ENCODE measurements at places on chromosomes 7 and 10.

GRCh38 chr7:158271646-158272045, 316.0 kb downstream of the PTPRN2 start:
- no peaks in the 10 kb centered on the region for H3K4me1 ChIP-seq
- DNase-seq, result no peak
- no peaks in the 10 kb centered on the region for H3K36me3 ChIP-seq
- no peak overlapping the region for H3K27ac ChIP-seq
- H3K4me3 ChIP-seq, result no peak overlapping the region

- no peaks in the 10 kb centered on the region for H3K36me3 ChIP-seq
- no peaks in the 10 kb centered on the region for H3K27me3 ChIP-seq
Observed at GRCh38 chr7:137804836-137805235, 41.9 kb downstream of the DGKI start.

DNA sequence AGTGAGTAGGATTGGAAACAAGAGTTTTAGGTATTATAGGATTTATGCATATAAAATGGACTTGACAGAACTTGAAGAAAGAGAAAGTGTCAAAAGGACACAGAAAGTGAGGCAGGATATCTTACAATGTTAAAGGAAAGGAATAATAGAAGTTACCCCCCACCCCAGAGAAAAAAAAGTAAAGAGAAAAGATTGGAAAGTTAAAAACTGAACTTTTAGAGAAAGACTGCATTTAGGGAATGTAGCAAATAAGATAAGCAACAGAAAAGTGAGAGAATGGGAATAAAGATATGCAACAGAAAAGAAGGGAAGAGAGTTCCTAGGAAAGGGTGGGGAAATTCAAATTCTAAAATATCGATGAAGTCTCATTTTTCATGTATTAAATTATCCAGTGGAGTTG, 250.5 kb upstream of the KAT6B start:
- DNase-seq, result no peak
- no peak overlapping the region for H3K27ac ChIP-seq
- no peaks in the 10 kb centered on the region for H3K27me3 ChIP-seq
- no peaks in the 10 kb centered on the region for H3K36me3 ChIP-seq

GRCh38 chr10:77531441-77532001, 106.1 kb downstream of the KCNMA1 start:
- no peaks in the 10 kb centered on the region for H3K36me3 ChIP-seq
- no peak for DNase-seq
- H3K27me3 ChIP-seq, result no peaks in the 10 kb centered on the region
- peaks cover 39% of the 10 kb centered on the region for H3K4me1 ChIP-seq

DNA sequence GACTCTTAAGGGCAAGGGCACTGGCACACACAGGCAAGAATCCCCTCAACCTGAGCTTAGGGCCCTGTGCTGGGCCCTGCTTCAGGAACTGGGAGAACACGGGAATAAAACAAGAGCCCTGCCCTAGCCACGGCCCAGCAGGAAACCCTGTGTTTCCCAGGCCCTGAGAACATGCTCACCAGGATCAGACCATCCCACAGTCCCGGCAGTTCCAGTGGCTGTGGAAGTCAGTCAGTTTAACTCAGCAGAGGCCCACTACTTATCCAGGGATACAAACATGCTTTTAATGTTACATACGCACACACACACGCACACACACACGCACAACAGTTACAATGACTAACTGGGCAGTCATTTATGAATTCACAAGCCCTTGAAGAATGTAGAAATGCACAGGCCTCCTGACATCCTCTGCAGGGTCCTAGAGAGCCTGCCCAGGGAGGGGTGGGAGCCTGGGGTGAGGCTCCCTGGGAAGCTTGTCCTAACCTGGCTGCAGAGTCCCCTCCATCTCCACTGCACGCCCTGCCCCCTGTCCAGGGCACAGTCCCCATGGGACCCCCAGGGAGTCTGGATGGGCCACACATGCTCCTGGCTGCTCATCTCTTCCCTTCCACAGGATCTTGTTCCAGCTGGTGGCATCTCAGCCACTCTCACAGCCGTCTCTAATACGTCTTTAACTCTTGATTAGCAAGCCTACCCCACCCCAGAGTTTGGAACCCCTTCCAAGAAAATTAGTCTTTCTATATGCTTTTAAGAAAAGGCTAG, 97.6 kb downstream of the TCERG1L start:
- H3K27me3 ChIP-seq, result no peaks in the 10 kb centered on the region
- peak; percentile 25 for DNase-seq
- no peak overlapping the region for H3K4me3 ChIP-seq
- no peaks in the 10 kb centered on the region for H3K4me1 ChIP-seq
- no peak overlapping the region for H3K27ac ChIP-seq

DNA sequence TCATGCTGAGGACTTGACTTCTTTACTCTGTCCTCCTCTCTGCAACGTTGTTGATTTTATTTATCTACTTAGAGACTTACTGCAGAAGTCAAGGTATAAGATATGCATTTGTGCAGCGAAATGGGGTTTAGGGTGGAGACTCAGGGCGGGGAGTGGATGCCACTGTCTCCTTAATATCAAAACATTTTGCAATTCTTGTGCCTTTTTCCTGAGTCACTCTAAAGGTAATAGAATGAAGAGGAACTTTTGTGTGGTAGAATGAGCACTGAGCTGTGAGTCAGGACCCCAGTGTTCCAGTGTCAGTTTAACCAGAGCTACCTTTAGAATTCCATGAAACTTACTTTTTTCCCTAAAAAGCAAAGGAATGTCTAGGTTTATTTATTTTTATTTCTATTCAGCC, 78.2 kb downstream of the VTI1A start:
- H3K27ac ChIP-seq, result no peak overlapping the region
- H3K27me3 ChIP-seq, result no peaks in the 10 kb centered on the region
- H3K4me3 ChIP-seq, result no peak overlapping the region
- H3K4me1 ChIP-seq, result no peaks in the 10 kb centered on the region
- DNase-seq, result no peak
- H3K36me3 ChIP-seq, result no peaks in the 10 kb centered on the region

GRCh38 chr7:44114586-44115310, 8.6 kb downstream of the POLD2 start:
- DNase-seq, result peak; percentile 65
- H3K4me1 ChIP-seq, result no peaks in the 10 kb centered on the region

DNA sequence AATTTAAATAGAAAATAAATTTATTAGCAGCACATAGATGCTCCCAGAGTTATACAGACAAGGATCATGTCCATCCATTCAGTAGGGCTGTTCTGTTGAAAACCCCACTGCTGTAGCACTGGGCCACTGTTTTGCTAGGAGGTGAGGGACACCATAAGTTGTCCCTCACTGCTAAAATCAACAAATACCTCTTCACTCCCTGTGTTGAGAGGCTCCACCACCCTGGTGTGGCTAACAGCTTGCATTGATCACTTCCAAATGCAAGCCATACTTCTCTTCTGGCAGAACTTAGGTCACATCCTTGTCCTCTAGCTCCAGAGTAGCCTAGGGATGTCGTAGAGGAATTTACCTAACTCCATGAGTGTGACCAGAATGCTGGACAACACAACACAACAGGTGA, 55.4 kb downstream of the MDFIC start:
- H3K27ac ChIP-seq, result no peak overlapping the region
- DNase-seq, result no peak
- no peak overlapping the region for H3K4me3 ChIP-seq
- H3K36me3 ChIP-seq, result no peaks in the 10 kb centered on the region
- H3K27me3 ChIP-seq, result no peaks in the 10 kb centered on the region

GRCh38 chr7:94050046-94050445, 45.9 kb upstream of the BET1 start:
- no peaks in the 10 kb centered on the region for H3K36me3 ChIP-seq
- H3K27ac ChIP-seq, result no peak overlapping the region
- H3K4me3 ChIP-seq, result no peak overlapping the region
- no peak for DNase-seq

GRCh38 chr10:120511165-120511564, 54.1 kb downstream of the PLPP4 start:
- no peak for DNase-seq
- no peak overlapping the region for H3K4me3 ChIP-seq
- no peaks in the 10 kb centered on the region for H3K36me3 ChIP-seq
- no peaks in the 10 kb centered on the region for H3K4me1 ChIP-seq
- H3K27me3 ChIP-seq, result no peaks in the 10 kb centered on the region
- H3K27ac ChIP-seq, result no peak overlapping the region

- H3K36me3 ChIP-seq, result no peaks in the 10 kb centered on the region
- no peaks in the 10 kb centered on the region for H3K4me1 ChIP-seq
- no peak for DNase-seq
Observed at GRCh38 chr7:121123032-121123431, 134.5 kb downstream of the CPED1 start.

DNA sequence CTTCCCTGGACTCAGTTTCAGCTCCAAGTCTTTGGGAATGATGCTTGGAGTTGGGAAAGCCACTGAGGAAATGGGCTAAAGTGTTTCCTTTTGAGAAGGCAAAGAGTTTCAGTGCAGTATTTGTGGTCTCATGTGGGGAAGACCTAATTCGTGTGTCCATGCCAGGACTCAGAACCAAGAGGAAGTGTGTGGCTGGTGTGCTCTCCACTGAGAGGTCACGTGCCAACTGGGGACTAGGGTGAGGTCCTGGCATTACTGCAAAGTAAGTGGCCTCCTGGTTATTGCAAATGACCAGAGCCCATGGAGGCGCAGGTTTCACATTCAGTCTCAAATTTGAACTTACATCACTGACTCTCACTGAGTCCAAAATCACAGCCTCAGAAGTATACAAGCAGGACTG, 48.6 kb upstream of the ITPRID1 start:
- no peaks in the 10 kb centered on the region for H3K36me3 ChIP-seq
- H3K27ac ChIP-seq, result no peak overlapping the region
- H3K27me3 ChIP-seq, result no peaks in the 10 kb centered on the region
- DNase-seq, result no peak
- no peaks in the 10 kb centered on the region for H3K4me1 ChIP-seq
- no peak overlapping the region for H3K4me3 ChIP-seq

DNA sequence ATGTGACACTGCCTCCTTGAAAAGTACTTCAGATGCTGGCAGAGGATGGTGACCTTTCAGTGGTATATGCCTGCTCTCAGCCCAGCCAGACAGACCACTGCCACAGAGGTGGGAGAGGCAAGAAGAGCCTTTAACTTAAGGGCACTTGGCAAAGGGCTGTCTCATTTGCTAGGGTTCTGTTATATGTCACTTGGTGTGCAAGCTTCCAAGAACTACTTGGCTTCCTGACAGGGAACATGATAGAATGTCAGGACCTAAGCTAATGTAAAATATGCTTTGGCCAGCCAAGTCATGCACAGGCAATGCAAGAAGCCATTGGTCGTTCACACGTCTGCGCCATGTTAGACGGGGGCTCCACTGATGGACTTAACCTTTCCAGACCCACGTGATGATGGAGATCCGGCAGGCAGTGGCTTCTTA, 54.7 kb downstream of the RBM20 start:
- no peaks in the 10 kb centered on the region for H3K27me3 ChIP-seq
- H3K4me1 ChIP-seq, result no peaks in the 10 kb centered on the region
- no peaks in the 10 kb centered on the region for H3K36me3 ChIP-seq
- no peak overlapping the region for H3K4me3 ChIP-seq
- H3K27ac ChIP-seq, result no peak overlapping the region
- DNase-seq, result no peak

GRCh38 chr10:85851325-85851724, 515.3 kb downstream of the GRID1 start:
- no peaks in the 10 kb centered on the region for H3K27me3 ChIP-seq
- no peaks in the 10 kb centered on the region for H3K4me1 ChIP-seq
- no peak overlapping the region for H3K4me3 ChIP-seq
- no peak for DNase-seq
- no peak overlapping the region for H3K27ac ChIP-seq
- no peaks in the 10 kb centered on the region for H3K36me3 ChIP-seq

DNA sequence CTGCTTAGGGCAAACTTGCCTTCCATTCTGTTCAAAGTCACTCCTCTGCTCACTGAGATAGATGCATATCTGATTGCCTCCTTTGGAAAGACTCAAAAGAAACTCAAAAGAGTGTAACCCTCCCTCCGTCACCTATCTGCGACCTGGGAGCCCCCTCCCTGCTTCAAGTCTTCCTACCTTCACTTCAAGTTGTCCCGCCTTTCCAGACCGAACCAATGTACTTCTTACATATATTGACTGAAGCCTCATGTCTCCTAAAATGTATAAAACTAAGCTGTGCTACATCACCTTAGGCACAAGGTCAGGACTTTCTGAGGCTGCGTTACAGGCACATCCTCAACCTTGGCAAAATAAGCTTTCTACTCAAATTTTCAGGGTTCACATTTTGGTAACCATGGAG, 77.4 kb upstream of the C1GALT1 start:
- no peaks in the 10 kb centered on the region for H3K36me3 ChIP-seq
- no peaks in the 10 kb centered on the region for H3K27me3 ChIP-seq
- DNase-seq, result no peak
- H3K4me3 ChIP-seq, result no peak overlapping the region

GRCh38 chr10:12111528-12111927, 17.9 kb upstream of the SEC61A2 start:
- H3K36me3 ChIP-seq, result peaks cover 38% of the 10 kb centered on the region
- no peak for DNase-seq
- no peak overlapping the region for H3K4me3 ChIP-seq
- H3K4me1 ChIP-seq, result no peaks in the 10 kb centered on the region
- no peak overlapping the region for H3K27ac ChIP-seq
- no peaks in the 10 kb centered on the region for H3K27me3 ChIP-seq

DNA sequence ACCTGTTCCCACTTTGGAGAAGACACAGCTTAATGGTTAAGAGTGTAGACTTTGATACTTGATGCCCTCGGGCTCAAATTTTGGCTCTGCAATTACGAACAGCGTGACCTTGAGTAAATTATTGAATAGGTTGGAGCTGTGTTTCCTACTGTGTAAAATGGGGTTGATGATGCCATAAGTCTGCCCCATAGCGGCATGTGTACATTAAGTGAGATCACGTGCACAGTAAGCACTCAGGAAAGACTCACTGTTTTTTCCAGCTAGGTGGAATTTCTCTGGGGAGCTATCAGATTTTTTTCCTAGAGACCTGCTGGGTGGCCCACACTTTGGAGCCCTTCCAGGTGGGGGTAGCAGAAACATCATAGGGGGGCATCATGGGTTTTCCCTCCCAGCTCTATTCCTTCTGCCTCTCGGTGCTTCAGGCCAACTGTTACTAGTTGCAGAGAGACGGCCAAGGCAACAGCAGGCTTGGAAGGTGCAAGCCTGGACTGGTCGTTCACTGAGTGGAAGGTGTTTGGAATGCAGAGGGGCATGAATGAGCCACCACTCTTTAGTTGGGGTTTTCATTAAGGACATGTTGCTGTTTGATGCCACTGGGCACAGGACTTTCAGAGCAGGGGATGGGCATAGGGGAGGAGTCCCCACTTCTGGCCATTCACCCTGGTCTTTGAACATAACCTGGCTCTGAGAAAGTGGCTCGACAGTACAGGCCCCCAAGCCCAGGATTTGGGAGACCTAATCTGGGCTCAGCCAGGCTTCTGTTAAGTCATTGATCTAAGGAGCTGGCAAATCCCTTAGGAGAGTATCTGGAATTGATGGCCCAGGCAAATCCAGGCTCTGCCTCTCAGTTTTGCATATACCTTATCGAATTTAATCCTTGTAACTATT, 64.0 kb downstream of the SYPL1 start:
- peaks cover 26% of the 10 kb centered on the region for H3K4me1 ChIP-seq
- no peak for DNase-seq
- no peaks in the 10 kb centered on the region for H3K27me3 ChIP-seq

- no peak for DNase-seq
- H3K4me3 ChIP-seq, result no peak overlapping the region
- no peaks in the 10 kb centered on the region for H3K36me3 ChIP-seq
- no peak overlapping the region for H3K27ac ChIP-seq
- H3K4me1 ChIP-seq, result no peaks in the 10 kb centered on the region
Observed at GRCh38 chr7:26087321-26088091, 64.5 kb upstream of the NFE2L3 start.
